Globus pallidus (tissue), 1 donor: ENCODE measurements at places on chromosomes 6 and 20.

DNA sequence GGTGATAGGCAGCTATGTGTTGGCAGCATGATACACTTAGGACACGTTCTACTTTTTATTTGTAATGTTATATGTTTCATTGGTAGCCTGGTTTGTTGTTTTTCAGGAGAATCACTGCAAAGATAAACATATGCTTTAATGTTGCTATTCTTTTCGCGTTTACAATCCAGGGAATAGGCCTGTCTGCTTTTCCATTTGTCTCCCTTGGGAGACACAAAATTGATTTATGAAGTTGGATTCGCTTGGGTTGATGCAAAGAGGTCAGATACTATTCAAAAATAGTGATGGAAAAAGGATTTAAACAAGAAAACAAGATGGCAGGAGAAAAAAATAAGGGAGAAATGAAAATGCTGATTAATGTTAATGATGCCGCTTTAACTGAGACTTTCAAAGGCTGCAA lies 179.5 kb upstream of the SOX4 start:
- DNase-seq = no peak

GRCh38 chr20:33859157-33859695 lies 48.1 kb downstream of the CHMP4B start:
- no peak for DNase-seq

DNA sequence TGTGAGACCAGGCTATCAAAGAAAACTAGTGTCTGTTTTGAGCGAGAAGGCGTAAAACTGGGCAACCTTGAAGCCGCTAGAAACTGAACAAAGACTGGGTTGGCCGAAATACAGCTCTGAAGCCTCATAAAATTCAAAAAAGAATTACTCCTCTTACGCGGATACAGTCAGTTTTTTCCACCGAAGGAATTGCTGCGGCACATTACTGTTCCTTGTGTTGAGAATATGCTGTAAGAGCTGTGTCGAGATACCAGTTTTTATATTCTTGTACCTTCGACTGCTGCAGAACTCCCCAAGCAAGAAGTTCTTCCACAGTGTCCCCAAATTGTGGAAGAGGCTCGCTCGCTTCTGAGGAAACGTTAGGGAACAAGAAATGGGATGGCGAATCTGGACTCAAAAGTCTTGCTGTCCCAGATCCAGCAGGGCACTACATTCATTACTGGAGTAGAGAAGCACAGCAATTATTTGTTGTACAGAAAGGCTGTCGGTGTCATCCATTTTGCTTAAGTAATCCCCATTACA lies 523 bp upstream of the COX7A2 start:
- DNase-seq = no peak

DNA sequence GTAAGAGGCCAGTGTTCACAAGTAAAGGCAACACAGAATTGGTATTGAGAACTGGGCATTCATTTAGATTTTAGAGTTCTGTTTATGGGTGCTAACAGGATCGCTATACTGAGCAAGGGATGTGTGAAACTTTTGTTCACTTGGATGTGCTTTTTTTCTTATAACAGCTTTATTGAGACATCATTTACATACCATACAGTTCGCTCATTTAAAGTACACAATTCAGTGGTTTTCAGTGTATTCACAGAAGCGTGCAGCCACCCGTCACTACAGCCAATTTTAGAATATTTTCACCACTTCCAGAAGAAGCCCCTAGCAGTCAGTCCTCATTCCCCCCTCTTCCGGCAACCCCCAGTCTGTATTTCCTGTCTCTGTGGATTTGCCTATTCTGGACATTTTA lies 48.7 kb downstream of the GFRA4 start:
- no peak for DNase-seq

GRCh38 chr6:85506441-85507093 lies 56.7 kb downstream of the NT5E start:
- DNase-seq = no peak

DNA sequence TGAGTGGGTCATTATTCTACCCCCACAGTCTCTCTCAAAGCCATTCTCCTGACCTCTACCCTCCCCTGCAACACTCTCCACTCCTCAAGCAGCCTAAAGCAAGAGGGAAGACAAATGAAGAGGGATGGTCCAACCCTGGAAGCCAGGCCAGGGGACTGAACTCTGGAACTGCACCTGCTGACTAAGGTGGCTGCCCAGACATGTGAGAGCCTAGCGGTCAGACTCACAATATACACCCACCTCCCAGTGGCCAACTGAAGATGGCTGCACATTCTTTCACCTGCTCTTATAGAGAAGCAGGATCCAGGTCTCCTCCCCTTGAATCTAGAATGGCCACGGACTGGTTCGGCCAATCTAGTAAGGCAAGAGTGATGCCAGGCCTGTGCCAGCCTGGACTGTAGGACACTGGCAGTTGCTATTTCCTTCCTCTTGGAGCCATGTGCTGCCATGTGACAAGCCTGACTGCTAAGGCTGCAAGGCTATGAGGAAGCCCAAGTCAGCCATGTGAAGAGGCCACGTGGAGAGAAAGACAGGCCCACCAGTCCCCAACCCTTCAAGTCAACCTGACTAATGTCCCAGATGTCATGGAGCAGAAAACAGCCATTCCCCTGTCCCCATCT lies 31.8 kb downstream of the ACSS1 start:
- no peak for DNase-seq

- DNase-seq = no peak
Measured at GRCh38 chr20:24468401-24469115, 871 bp upstream of the SYNDIG1 start.

DNA sequence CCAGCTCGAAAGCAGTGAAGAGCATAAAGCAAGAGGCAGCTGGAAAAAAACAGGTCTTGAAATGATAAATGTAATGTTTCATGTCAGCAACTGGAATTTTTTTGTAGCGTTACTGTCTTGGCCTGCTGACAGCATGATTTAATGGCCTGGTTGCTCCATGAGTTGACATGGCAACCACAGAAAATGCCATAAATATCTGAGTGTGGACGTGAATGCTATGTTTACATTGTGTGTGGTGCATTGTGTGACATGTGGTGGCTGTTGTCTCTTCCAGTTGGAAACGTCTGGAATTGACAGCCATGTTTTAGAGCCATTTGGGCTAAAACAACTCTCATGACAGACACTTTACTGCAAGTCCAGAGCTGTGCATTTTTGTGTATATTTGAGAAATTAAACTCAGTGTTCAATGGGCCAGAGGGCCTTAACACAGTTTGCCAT lies 170.0 kb downstream of the FOXA2 start:
- no peak for DNase-seq

- no peak for DNase-seq
Measured at GRCh38 chr6:37308069-37308815, 45.5 kb upstream of the RNF8 start.

GRCh38 chr6:53284901-53285300 lies 63.8 kb downstream of the ELOVL5 start:
- DNase-seq = no peak

GRCh38 chr20:588932-589672 lies 21.0 kb downstream of the TCF15 start:
- DNase-seq = no peak

DNA sequence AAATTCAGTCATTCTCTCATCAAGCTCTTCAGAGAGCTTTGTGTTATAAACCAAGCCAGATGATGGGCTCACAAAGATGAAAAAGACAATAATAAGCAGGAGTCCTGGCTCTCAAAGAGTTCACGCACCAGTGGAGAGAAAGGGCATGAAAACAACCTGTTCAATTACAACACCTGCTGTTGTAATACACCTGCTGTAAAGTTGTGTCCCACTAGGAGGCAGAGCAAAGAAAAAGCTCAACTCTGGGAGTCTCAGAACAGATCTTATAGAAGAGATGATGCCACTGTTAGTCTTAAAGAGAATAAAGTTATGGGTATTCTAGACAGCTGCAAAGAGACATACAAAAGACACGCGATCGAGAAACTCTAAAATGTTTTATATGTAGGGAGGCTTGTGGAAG lies 100.6 kb downstream of the DCDC2 start:
- DNase-seq = no peak

- no peak for DNase-seq
Measured at GRCh38 chr6:3919849-3920248, 70.7 kb downstream of the FAM50B start.

DNA sequence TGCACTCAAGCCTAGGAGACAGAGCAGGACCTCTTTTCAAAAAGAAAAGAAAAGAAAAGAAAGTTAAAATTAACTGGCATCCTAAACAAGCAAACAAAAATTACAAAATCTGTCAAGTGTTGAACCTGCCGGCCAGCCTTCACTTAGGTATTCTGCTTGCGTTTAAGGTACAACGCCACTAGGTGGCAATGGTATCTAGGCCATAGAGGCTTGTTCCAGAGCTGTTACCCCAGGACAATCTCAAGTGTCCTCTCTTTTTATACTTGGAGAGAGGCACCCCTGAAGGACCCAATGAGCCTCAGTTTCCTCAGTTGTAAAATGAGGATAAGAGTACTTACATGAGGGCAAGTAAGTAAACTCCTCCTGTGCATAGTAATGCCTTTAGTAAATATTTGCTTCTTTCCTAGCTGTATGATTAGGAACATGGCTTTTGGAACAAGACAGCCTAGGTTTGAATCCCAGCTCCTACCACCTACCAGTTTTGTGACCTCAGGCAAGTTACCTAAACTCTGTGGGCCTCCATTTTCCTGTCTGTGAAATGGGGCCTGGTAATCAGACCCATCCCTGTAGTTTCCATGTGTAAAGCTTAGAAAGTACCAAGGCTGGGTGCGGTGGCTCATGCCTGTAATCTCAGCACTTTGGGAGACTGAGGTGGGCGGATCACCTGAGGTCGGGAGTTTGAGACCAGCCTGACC lies 5.8 kb upstream of the PACSIN1 start:
- peak; percentile 14 for DNase-seq

DNA sequence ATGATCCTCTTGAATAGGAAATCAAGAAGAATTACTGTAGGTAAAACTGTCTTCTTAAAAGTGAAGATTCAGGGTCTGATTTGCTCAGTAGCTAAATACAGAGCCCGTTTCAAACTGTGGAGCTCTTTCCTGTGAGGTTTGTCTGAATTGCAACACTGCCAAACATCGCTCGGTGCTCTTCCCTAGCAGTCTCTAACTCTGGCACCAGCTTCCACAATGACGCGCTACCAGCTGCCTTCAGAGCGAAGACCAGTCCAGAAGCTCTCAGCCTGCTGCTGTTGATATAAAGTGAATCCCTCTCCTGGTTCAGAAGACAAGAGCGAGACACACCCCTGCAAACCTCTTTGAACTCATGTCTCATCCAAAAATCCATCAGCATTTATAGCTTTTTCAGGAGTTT lies 447.0 kb downstream of the LMBRD1 start:
- peak; percentile 78 for DNase-seq
